Neuronal stem cell (in vitro differentiated cells): ENCODE measurements at places on chromosomes 7 and 10.

DNA sequence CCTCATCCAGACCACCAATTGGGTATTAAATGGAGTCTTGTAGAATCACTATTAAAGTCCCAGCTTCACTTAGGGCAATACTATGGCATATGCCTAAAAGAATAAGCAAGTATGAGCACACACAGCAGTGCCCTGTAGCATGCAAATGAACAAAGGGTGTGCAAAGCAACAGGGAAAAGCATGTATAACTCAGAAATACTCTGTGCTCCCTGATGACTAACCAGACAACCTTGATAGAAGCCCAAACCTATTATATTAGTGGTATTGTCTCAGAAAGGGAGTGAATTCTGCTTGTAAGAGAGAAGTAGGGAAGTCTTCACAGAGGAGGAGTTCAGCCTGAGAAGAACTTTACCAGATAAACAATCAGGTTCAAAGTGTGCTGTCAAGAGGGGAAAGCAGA lies 131.2 kb downstream of the DGKI start:
- DNase-seq, result no peak

- no peak for DNase-seq
Measured at GRCh38 chr7:25666671-25667060, 438.4 kb upstream of the NPVF start.

GRCh38 chr10:125263551-125263950 lies 103.2 kb upstream of the CTBP2 start:
- no peak for DNase-seq

- no peak for DNase-seq
Measured at GRCh38 chr10:98213740-98214139, 54.3 kb downstream of the LOXL4 start.

DNA sequence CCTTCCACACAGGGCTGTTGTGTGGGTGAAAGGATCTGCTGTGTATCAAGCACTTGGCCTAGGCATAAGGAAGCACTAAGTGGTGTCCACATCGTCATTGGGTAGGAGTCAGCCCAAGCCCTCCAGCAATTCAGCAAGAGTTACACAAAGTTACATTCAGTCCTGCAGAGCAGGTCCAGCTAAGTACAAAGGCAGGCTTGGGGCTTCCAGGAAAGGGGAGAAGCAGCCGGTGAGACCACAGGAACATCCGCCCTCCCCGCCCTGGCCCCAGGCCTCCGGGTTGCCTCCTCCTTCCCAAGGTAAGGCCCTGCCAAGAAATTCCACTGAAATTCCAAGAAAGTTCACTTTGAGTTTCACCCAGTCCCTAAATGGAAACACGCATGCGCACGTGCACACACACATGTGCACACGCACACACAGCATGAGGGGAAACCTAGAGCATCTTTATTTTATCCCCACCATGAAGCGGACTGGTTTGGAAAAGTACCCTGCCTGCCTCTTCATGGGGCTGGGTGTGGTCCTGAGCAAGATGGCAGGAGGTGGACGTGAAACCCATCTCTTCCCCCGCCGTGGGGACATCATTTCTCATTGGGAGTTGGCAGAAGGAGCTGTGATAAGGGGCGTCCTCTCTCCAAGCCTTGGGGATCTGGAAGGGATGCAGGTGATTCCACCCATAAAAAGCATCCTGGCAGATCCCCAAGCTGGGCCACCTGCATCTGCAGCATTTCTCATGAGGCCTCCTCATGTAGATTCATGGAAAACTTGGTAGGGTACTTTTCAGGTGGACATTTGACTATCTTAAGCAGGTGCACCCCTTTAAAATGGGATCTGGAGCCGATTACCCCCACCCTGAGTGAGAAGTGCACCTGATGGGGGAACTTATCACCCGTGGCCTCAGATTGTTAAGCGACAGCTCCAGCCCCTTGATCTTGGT lies 69.1 kb upstream of the NANOS1 start:
- no peak for DNase-seq

DNA sequence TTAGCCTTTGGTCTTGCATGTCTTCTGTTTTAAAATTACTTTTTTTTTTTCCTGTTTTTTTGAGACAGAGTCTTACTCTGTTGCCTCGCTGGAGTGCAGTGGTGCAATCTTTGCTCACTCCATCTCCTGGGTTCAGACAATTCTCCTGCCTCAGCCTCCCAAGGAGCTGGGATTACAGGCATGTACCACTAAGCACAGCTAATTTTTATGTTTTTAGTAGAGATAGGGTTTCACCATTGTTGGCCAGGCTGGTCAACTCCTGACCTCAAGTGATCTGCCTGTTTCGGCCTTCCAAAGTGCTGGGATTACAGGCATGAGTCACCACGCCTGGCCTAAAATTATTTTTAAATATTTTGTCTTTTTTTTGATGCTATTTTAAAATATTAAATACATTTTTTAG lies 38.5 kb downstream of the MLLT10 start:
- no peak for DNase-seq

DNA sequence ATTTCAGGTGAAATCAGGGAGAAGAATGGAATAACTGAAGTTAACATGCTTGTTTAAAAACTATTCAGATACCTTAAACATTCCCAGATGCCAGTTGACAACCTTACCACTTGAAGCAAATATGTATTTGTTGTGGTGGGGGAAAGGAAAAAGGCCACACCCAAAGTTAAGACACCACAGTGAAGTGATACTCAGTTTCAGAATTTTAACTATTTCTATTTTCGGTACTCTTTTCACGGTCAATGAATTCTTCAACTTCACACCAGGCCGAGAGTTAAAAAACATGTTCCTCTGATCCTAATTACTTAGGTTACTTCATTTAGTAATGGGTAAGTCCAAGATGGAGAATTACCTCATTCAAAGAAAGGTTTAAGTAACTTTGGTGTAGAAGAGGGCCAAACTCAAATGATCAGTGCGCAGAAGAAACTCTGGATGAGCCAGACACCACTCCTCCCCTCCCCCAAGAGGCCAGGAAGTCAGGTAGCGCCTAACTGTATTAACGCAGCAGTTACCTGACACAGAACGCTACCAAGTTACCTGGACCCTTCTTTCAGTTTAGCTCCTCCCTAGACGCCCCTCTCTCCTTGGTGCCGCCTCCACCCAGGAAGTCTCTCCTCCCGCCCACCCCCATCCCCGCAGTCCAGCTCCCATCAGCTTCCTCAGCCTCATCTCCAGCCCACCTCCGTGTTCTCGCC lies 700 bp downstream of the MTPN start:
- DNase-seq, result no peak

- no peak for DNase-seq
Measured at GRCh38 chr10:69783515-69783914, 18.2 kb upstream of the COL13A1 start.

DNA sequence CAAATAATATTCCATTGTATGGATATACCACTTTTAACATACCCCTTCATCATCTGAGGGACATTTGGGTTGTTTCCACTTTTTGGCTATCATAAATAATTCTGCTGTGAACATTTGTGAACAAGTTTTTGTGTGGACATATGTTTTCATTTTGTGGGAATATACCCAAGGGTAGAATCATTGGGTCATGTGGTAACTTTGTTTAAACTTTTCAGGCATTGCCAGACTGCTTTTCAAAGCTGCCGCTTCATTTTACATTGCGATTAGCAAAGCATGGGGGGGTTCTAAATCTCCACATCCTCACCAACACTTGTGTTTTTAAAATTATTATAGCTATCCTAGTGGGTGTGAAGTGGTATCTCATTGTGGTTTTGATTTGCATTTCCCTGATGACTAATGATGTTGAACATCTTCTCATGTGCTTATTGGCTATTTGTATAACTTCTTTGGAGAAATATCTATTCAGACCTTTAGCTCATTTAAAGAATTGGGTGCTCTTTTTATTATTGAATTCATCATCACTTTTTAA lies 8.4 kb upstream of the HHEX start:
- DNase-seq, result no peak

DNA sequence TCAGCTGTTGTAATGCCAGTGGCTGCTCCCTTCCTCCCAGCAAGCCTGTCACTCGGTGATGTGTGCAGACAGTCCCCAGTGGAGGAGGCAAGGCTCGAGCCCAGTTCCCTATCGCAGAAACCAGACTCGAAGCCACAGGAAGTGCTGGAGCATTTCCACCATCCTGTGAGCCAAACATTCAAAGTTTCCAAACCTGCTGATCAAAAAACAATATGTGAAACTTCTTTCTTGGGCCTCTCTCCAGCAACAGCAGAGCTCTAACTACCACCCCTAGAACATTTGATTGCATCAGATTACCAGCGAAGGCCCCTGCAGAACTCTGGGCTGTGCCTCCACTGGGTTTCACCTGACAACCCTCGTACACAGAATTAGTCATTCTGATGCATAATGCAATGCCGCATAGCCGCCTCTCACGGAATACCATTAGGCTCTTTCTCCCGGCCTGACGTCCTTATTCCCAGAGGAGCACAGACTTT lies 94.0 kb downstream of the ELMO1 start:
- DNase-seq, result no peak

- DNase-seq, result peak; percentile 81
Measured at GRCh38 chr7:97005183-97006054, at the start of gene DLX6. Gene DLX6 (plus strand): TSS chr7:97005553. CDS start chr7:97005978, 425 bp downstream.

GRCh38 chr7:108845951-108846350 lies 276.3 kb downstream of the DNAJB9 start:
- no peak for DNase-seq

GRCh38 chr7:80618096-80618495 lies 20.3 kb upstream of the CD36 start:
- DNase-seq, result no peak

DNA sequence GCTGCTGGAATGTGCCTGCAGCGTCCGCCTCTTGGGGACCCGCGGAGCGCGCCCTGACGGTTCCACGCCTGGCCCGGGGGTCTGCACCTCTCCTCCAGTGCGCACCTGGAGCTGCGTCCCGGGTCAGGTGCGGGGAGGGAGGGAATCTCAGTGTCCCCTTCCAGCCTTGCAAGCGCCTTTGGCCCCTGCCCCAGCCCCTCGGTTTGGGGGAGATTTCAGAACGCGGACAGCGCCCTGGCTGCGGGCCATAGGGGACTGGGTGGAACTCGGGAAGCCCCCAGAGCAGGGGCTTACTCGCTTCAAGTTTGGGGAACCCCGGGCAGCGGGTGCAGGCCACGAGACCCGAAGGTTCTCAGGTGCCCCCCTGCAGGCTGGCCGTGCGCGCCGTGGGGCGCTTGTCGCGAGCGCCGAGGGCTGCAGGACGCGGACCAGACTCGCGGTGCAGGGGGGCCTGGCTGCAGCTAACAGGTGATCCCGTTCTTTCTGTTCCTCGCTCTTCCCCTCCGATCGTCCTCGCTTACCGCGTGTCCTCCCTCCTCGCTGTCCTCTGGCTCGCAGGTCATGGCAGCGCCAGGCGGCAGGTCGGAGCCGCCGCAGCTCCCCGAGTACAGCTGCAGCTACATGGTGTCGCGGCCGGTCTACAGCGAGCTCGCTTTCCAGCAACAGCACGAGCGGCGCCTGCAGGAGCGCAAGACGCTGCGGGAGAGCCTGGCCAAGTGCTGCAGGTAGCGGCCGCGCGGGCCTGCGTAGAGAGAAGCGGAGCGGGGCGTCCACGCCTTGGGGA lies 645 bp downstream of the SLC26A4 start:
- peak; percentile 45 for DNase-seq

- peak; percentile 90 for DNase-seq
Measured at GRCh38 chr10:109883859-109884771, 39.2 kb downstream of the XPNPEP1 start.

DNA sequence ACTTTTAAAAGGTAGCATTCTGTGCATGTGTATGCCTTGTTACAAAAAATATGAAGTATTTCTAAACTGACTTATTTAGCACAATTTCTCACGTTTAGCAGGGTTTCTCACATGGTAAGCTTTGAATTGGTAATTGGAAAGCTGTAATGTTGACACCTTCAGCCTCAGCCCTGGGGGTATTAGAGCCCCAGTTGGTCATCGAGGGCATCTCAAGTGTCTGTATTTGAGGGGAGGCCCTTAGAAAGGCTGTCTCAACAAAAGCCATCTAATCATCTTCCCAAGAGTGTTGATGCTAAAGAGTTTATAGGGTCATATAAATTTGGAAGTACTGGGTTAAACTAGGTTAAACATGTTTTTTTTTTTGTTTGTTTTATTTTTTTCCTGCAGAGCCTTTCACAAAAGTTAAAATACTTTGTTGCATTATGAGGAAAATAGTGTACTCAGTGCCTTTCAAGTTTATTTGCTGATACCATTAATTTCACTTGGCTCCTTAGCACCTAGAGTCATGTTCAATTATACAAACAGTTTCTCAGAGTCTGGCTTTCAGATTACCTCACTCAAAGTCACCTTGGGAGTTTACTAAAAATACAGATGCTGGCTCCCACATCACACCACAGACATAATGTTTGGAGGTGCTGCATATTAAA lies 134.0 kb downstream of the CD36 start:
- DNase-seq, result no peak

DNA sequence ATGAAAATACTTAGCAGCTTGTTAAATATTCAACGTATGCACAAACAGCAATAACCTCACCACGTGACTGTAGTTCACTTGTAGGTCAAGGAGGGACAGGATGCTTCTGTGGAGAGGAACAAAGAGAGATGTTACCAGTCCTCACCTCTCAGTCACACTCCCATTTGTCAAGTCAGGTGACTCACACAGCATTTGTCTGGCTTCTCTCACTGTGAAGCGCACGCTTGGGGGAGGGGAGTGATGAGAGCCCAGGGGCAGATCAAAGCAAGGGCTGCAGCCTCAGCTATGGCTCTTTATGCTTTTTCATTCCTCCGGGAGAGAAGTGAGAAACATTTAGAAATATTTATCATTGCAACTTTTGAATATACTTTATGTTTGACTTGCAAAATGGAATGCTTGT lies 2.9 kb upstream of the RBM20 start:
- DNase-seq, result no peak

- no peak for DNase-seq
Measured at GRCh38 chr7:55304018-55304762, 60.9 kb upstream of the LANCL2 start.

GRCh38 chr10:31808258-31809218 lies 120.1 kb downstream of the ARHGAP12 start:
- DNase-seq, result peak; percentile 47

DNA sequence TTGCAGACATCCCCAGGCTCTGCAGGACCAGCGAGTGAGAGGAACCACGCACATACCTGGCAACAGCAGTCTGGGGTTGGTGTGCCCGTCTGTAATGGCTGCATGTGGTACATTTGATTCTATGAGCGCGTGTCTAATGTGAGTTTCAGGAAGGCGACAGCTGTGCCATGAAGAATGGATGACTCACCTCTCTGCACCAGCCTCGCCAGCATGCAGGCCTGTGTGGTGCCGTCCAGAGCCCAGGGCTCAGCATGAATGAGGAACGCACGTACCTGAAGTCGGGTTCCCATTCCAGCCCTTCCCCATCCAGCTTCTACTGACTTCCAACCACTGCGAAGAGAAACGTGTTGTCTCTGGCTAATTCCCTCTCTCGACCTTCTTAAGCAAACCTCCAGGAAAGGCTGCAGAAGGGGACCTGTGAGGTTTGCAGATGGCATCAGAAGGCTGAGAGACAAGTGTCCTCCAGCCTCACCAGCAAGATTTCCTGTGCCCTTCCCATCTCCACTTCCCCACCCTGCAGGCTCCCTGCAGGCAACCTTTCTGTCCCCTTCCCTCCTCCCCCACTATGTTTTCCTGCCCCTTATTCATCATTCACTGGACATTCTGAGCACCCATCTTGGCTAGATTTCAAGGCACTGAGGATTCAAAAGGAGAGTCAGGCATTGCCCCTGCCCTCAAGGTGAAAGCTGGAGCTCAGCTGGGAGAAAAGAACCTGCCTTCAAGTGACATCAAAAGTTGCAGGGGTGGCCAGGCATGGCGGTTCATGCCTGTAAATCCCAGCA lies 54.3 kb downstream of the ASB13 start:
- DNase-seq, result no peak

- no peak for DNase-seq
Measured at GRCh38 chr10:128003521-128003920, 96.6 kb downstream of the PTPRE start.
